Hepatic stellate cell (primary cell): ENCODE measurements at places on chromosomes 1 and 21.

DNA sequence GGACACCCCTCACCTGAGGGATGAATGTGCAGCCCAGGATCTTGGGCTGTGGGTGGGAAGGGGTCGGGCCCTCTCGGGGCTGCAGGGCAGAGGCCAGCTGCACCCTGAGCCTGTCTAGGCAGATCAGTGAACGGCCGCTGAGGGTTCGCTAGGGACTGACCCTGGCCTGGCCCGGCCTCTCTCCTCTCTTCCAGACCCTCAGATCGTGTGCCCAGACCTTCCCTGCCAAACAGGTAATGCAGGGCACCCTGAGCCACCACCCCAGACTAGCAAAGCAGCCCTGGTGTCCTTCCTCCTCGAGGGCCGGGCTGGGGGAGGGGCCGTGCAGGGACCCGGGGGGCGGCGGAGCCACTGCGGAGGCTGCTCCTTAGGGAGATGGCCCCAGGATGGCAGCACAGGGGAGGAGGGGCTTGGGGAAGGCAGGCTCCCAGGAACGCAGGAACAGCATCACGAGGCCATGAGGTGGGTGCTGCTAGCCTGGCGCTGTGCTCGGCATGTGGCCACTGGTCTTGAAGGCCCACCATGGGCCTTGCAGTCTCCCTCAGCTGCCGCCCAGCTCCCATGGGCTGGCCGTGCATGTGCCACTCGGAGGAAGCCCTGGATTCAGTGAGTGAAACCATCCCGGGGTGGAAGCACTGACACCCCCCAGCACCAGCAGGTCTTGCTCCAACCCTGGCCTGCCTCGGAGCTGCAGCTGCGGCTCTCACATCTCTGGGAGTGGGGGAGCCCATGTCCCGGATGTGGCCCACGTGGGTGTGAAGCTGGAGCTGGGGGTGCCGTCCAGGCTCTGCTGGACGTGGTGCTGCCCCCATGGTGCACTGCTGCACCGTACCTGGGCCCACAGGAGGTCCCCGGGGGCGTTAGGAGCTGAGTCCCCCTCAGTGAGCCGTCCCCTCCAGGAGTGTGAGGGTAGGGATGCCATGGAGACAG is 28.7 kb downstream of the COL6A2 start:
- DNase-seq, result no peak

- DNase-seq, result no peak
Observed at GRCh38 chr1:203215573-203215972, 13.9 kb downstream of the CHIT1 start.

DNA sequence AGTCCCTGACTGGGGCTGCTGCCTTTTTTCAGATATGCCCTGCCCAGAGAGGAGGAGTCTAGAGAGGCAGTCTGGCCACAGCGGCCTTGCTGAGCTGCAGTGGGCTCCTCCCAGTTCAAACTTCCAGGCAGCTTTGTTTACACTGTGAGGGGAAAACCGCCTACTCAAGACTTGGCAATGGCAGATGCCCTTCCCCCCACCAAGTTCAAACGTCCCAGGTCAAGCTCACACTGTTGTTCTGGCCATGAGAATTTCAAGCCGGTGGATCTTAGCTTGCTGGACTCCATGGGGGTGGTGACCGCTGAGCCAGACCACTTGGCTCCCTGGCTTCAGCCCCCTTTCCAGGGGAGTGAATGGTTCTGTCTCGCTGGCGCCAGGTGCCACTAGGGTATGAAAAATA is 18.3 kb upstream of the C1orf53 start:
- no peak for DNase-seq

- no peak for DNase-seq
Observed at GRCh38 chr1:20308569-20308968, 17.9 kb downstream of the VWA5B1 start.
